ENCODE measurements at places on chromosomes 1 and 21.

- DNase-seq = no peak
Measured at GRCh38 chr1:100597061-100597741, 59.3 kb downstream of the GPR88 start.

DNA sequence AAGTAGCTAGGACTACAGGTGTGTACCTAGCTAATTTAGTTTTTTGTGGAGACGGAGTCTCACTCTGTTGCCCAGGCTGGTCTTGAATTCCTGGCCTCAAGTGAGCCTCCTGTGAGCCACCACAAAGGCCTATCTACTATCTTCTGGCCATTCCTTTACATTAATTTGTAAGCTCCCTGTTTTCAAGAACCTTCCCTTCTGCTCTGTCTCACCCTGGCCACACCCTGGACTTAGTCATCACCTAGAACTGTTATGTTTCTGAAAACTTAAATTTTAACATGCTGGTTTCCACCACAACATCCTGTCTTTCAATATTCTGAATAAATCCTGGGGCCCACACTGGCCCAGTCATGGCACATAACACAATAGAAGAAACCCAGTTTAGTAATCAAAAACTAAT is 4.9 kb upstream of the B4GALT3 start:
- DNase-seq = no peak

- peak; percentile 71 for DNase-seq
Measured at GRCh38 chr1:205497351-205497750, 7.1 kb upstream of the CDK18 start.

GRCh38 chr1:175062339-175062738 is 5.3 kb upstream of the TNN start:
- DNase-seq = no peak

- no peak for DNase-seq
Measured at GRCh38 chr1:30511563-30511962, 211.8 kb downstream of the MATN1 start.

DNA sequence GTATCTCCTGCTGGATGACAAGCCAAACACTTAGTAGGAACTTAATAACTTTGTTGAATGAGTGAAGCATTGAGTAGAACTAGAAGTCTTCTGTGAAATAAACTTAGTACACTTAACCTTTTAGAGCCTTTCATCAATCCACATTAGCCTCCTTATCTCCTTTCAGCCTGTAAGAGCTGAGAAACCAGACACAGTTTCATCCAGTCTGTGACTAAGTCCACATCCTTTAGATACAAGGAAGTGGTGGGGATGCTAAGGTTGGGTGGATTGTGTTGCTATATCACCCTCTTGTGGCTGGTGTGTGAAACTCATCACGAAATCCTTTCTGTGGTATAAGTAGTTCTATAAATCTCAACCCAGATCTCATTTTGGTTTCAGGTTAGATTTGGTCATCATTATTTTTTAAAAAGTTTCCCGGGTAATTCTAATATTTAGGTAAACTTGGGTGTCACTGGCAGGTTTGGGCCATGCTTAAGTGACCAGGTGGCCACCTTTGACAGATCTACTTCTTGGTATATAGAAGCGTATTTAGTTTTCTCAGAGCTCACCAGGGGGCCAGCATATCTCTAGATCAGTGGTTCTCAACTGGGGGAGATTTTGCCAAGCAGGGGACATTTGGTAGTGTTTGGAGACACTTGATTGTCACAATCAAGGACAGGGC is 27.8 kb upstream of the CD84 start:
- DNase-seq = peak; percentile 8

DNA sequence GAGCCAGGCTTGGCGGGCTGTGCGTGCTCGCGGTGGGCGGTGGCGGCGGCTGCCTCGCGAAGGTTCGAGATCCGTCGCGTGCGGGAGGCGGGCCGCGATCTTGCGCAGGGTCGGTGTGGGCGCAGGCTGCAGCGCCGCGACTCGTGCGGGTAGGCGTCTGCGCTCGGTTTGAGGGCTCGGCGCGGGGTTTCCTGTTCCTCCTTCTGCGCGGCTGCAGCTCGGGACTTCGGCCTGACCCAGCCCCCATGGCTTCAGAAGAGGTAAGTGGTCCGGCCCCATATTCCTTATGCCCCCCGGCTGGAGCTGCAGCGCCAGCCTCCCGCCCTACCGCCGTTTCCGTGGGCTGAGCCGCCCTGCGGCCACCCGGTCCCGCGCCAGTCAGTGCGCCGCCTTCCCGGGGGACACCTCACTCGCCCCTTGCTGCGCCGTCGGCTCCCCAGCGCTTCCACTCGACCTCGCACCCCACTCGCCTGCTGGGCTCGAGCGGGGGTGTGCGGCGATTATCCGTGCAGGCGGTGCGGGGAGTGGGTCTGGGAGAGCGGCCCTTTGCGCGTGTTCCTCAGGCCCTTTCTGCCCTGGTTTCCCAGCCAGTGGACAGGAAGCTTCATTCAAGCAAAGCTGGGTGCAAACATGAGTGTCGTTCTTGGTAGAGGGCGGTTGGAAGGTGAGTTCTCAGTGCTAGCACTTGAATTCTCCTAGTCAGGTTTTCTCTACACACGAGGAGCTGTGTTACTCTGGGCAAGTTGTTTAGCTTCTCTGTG is at the start of gene CACYBP:
Gene CACYBP (plus strand): TSS at position 12 of the 761 bp plus-strand sequence. CDS start 234 bp downstream, at position 246.
- DNase-seq = peak; percentile 26

DNA sequence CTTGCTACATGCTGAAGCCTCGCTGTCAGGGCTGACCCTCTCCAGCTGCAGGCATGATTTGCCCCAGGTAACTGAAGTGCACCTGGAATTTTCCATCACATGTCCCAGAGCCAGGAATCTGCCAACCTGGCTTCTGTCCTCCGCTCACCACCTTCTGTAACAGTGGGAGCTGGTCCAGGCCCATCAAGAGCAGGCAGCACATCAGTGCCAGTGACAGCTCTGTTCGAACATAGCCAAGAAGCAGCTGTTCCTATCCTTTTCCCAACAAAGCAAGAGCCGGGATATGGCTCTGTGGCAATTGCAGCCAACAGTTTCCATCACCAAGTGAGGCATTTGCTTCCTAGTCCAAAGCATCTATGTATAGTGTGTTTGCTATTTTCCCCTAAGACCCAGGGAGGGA is 42.2 kb upstream of the KANK4 start:
- no peak for DNase-seq

GRCh38 chr1:203511513-203511912 is 17.6 kb downstream of the OPTC start:
- no peak for DNase-seq

GRCh38 chr1:173353350-173353749 is 123.8 kb upstream of the PRDX6 start:
- no peak for DNase-seq

GRCh38 chr1:35883635-35884101 is 659 bp downstream of the AGO1 start:
- peak; percentile 93 for DNase-seq

DNA sequence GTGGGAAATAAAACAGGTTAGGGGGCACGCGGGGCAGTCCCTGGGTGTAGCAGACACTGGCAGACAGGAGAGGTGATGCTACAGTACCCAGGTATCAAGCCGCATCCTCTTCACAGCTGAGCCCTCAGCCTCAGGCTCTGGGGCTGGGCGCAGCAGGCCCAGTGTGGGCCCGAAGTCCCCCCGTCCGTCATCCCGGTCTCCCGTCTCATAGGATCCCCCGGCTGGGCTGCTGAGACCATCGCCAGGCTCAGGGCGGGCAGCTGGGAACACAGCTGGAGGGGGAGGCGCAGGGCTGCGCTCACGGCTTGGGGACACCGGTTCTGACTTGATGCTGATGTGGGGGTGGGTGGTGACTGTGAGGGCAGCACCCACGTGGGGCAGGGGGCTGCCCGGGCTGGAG is 32.7 kb downstream of the MEF2D start:
- DNase-seq = no peak

- no peak for DNase-seq
Measured at GRCh38 chr21:42847051-42847707, 32.2 kb downstream of the WDR4 start.

DNA sequence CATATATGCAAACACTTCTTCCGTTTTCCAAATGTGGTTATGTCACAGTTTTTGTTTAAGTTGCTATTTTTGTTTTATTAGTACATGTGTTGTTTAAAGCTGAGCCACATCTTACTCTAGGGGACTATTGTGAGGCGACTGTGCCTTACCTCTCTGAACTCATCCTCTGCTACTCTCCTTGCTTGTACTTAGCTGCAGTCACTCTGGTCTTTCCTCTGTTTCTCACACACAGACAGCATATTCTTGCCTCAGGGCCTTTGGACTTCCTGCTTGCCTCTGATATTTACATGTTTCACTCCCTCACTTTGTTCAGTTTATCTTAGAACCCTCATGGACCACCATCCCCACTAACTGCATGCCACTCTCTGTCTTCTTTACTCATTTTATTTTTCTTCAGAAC is 101.1 kb downstream of the MACF1 start:
- DNase-seq = no peak

DNA sequence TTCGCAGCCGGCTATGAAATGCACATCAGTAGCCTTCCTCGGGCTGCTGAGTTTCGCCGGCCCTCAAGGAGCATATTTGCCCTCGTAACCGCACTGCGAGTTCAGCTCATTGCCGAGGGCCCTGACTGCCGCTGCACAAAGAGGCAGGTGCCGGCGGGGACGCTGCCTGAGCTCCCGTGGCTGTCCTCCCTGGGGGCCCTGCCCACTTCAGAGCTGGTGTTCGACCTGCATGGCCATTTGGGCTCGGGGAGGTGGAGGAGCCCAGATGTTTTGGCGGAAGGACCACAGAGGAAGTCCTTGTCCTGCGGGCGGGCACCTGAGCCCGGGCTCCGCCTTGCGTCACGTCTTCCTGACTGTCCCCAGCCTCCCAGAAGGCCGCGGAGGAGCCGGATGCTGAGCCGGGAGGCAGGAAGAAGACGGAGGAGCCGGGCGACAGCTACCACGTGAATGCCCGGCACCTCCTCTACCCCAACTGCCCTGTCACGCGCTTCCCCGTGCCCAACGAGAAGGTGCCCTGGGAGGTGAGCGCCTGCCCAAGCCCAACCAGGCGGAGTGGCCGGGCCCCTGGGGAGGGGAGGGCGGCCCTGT is 29.9 kb upstream of the LRRC3 start:
- no peak for DNase-seq

DNA sequence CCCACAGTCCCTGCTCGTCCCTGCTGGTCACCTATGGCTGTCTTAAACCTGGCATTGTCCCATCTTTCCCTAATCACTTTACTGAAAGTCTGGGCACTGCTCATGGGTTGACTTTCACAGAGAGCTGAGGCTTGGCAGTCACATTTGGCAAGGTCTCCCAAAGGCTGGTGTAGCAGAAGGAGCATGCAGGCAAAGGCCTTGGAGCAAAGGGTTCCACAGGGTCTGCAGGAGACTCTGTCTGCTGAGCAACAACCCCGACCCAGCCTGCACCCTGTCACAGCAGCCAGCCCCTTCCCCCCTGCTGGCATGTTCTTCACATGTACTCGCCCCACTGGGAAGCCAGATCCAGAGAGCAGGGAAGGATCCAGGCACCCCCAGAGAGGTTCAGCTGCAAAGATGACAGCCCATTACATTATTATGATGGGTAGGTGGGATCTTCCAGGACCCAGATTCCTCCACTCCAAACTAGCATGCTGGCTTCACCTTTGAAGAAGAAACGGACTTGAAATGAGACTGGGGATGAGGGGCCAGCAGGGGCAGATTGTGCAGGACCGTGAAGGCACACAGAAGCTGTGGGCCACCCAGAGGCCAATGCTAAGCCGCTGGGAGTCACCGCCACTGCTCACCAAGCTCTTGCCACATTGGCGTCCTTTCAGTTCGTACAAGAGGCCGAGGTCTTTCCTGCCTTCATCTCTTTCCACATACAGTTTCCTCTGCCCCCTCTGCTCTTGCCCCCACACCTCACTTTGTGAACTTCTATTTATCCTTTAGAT is 14.2 kb upstream of the TMEM125 start:
- DNase-seq = no peak

DNA sequence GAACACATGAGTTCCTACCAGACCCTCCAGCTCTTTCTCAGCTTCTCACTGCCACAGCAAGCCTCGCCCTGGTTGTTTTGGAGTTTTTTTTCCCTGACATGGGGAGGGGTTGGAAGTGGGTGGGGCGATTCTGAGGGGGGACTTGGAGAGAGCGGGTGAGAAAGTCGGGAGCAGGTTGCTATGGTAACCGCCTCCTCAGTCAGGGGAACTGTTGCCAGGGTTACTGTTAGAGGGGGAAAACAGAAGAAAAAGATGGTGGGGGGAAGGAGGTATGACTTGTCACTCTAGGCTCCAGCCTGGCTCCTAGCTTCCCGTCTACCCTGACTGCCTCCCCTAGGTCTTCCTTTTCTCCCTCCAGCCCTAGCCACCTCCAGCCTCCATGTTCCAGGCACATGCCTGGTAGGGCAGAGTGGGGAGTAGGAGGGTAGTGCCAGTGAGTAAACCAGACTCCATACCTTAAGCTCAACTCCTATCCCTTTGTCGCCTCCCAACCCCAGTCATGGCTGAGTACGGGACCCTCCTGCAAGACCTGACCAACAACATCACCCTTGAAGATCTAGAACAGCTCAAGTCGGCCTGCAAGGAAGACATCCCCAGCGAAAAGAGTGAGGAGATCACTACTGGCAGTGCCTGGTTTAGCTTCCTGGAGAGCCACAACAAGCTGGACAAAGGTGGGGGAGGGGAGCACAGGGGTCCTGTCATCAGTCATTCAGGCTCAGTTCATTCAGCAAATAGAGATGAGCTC is 6.0 kb downstream of the PEA15 start:
- DNase-seq = no peak

DNA sequence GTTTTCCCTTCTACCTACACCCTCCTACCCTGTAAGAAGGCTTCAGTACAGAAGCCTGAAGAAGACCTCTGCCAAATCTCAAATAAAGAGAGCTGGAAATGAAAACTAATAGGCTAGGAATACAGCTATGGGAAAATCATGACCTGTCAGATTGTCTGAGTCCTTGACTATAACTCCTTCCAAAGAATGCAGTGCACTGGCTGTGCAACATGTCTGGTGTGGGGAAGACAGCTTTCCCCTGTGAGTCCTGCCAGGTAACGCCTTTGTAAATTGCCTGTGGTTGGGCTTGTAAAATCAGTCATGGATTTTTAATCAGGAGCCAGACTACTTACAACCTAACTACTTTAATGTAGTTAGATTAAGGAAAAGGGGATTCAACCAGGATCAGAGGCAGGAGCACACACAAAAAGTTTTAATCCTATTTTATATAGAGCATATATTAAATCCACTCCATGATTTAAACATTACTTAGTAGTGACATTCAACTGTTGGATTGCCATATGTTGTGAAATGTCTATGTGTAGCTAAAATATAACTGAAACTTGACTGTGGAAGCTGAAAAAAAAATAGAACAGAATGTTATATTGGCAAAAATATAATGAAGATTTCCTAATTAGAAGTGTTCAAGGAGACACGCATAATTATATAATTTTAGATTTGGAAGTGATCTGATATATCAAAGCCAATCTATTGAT is 1667.8 kb downstream of the KCNT2 start:
- DNase-seq = no peak

DNA sequence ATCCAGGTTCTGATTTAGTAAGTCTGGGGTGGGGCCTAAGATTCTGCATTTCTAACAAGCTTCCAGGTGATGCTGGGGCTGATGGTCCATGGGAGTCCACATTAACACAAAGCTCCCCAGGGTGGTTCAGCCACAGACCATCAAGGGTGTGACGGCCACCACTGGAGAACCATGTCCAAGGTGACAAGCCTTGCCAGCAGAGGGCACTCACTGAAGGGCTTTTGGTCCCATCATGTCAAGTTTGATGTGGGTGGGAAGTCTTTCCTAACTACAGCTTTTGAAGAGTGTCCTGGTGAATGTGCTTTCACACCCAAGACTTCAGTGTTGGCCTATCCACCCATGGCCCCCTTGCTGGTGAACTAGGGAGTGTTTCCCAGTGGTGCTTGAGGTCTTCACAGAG is 67.1 kb downstream of the UBE2T start:
- no peak for DNase-seq

All from NCI-H510A (cell line).